ENCODE measurements at places on chromosomes 16 and 17. TPM values are rescaled to one million over a fixed set of nuclear protein-coding genes. Genes with fewer than 3 reads are reported as not detected.

PIGS gene
- 63.5 TPM for total RNA-seq

DNA sequence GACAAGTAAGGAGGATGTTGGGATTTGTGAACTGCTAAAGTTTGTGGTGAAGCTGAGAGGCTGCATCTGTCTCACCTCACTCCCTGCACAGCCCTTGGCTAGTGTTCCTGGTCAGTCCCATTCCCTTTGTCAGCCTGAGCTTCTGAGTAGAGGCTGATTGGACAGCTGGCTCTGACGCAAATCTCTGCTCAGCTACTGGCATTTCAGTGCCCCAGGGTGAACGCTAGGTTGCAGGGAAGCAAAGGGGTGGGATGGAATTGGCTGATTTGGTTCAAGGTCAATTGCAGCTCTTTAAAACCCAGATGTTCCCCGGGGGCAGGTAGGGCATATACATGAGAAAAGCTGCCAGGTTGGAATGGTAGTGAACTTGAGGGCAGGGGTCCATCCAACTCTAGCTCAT, 23.1 kb upstream of the CNOT1 start:
- DNase-seq = no peak

GRCh38 chr17:79646721-79647455, 36.0 kb upstream of the RBFOX3 start:
- DNase-seq = no peak

GRCh38 chr17:75241996-75242460, 19.4 kb downstream of the GGA3 start:
- no peak for DNase-seq

- DNase-seq = peak; percentile 82
Observed at GRCh38 chr17:4161192-4161966, 18.4 kb downstream of the CYB5D2 start.
